Cortex of kidney (tissue), 1 donor: ENCODE measurements at places on chromosomes 1 and 21.

- DNase-seq: no peak
Measured at GRCh38 chr21:44529503-44530125, 10.4 kb downstream of the KRTAP10-1 start.

DNA sequence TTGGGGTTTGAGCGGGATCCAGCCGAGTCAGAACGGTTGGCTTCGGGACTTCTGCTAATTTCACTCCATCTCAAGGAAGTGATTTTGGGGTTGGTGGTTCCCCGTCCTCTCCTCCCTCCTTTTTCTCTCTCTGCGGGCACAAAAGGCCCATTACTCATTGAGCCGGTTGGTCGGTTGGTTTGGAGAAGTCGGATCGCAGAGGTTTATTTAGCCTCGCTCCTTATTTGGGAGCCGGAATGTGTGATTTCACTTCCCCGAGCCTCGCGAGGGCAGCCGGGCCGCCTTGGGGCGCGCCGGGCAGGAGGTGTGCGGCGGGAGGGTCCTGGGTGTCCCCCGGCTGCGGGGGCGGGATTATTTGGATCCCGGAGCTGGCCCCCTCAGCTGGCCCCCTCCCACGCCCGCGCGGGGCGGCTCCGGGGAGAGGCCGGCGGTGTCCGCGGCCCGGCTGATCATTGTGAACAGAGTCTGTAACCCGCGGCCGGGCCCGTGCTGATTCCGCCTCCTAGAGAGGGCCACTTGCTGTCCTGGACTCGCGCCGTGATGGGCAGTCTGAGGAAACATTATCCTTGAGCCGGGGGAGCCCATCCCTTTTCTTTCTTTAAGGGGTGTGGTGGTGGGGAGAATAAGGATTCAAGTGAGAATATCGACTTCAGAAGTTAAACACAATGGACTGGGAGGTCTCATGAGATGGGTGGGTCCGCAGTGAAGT, 1.2 kb downstream of the MAPKAPK2 start:
- no peak for DNase-seq

- no peak for DNase-seq
Measured at GRCh38 chr1:85295006-85295431, 18.6 kb upstream of the BCL10 start.

GRCh38 chr1:230498704-230499103, 72.6 kb upstream of the PGBD5 start:
- DNase-seq: no peak

- DNase-seq: no peak
Measured at GRCh38 chr1:221439008-221439746, 302.7 kb downstream of the DUSP10 start.

DNA sequence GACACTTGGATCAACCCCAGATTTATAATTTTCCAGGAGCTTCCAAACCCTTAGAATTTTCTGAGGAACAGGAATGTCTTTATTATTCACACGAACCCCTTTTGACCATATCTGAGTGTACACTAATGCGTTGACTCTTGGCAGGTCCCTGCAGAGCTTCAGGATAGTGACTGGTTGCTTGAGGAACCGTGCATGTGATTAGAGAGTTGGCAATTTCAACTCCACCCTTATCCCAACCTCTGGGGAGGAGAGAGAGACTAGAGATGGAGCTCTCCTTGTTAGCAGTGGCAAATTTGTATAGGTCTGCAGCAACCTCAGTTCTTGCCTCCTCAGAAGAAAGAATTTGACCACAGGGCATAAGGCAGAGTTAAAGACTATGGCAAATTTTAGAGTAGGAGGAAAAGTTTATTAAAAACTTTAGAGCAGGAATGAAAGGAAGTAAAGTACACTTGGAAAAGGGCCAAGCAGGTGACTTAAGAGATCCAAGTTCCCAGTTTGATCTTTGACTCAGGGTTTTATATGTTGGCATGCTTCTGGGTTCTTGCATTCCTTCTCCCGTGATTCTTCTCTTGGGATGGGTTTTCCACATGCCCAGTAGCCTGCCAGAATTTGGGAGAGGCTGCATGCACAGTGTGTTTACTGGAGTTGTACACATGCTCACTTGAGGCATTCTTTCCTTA, 93.8 kb upstream of the ETV3 start:
- DNase-seq: no peak

DNA sequence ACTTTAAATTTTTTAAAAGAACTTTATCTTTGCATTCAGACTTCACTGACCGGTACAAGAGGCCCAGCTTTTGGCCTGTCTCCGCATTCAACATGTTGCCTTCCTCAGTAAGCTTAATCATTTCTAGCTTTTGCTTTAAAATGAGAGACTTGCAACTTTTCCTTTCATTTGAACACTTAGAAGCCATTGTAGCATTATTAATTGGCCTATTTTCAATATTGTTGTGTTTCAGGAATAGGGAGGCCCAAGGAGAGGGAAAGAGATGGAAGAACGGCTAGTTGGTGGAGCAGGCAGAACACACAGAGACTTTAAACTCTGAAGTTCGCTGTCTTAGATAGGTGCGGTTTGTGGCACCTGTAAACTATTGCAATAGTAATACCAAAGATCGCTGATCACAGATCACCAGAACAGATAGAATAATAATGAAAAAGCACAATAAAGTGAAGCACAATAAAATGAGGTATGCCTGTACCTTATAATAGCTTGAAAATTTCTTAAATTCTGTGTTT, 31.4 kb downstream of the RABGAP1L start:
- DNase-seq: no peak
